ENCODE measurements at places on chromosomes 1 and 21.

DNA sequence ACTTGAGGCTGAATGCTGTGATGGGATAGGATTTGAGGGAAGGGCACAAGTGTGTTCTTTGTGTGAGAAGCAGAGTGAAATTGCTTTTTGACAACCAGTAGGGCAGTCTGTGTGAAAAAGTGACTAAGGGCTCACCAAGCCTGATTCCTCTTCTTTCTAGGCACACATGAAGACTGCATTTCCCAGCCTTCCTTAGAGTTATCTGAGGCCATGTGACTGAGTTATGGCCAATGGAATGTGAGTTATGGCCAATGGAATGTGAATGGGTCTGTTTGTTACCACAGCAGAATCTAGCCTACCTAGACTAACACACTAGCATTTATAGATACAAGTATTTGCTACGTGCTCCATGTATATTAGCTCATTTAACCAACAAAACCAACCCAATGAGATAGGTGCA is 35.3 kb upstream of the DIRAS3 start:
- no peak for DNase-seq

- no peak for DNase-seq
These were observed 20.1 kb downstream of the NADK start for GRCh38 chr1:1758059-1758621.

DNA sequence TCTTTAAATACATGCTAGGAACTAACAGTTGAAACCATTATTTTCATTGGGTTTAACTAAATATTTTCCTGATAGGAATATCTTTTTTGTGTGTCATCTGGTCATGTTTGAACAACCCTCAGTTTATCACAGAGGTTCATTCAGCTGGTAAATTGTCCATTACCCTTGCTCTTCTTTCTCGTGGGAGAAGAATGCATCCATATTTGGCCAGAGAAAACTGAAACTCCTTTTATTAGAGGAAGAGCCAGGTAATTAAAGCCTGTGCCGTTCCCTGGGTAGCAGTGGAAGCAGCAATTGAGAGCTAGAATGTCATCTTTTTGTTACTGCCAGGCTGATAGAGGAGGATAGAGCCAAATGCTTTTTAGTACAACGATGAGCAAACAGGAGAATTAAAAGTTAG is 587.2 kb upstream of the ZRANB2 start:
- DNase-seq, result no peak

GRCh38 chr1:24090736-24091135 is 21.2 kb downstream of the MYOM3 start:
- DNase-seq, result no peak

DNA sequence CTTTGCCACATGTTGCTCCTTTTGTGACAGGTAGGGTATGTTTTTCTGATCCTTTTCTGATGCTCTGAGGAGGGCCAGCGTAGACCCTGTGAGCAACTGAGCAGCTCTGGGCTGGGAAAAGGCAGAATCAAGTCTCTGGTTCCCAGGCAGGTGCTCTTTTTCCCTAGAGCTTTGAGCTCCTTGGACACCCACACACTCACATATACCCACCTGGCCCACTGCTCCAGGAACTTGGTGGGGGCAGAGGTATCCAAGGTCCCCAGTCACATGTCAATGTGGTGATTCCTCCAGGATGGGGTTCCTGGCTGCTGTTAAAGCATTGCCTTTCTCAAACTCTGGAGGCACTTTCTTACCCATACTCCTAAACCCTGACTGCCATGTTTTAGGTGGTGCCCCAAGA is 5.4 kb downstream of the CD2 start:
- DNase-seq, result no peak

- peak; percentile 91 for DNase-seq
These were observed 12.5 kb downstream of the RPS6KA1 start for GRCh38 chr1:26541816-26542711.

GRCh38 chr1:17273096-17273495 is 24.2 kb downstream of the PADI3 start:
- no peak for DNase-seq

GRCh38 chr1:6727535-6727934 is 25.9 kb upstream of the DNAJC11 start:
- peak; percentile 70 for DNase-seq

DNA sequence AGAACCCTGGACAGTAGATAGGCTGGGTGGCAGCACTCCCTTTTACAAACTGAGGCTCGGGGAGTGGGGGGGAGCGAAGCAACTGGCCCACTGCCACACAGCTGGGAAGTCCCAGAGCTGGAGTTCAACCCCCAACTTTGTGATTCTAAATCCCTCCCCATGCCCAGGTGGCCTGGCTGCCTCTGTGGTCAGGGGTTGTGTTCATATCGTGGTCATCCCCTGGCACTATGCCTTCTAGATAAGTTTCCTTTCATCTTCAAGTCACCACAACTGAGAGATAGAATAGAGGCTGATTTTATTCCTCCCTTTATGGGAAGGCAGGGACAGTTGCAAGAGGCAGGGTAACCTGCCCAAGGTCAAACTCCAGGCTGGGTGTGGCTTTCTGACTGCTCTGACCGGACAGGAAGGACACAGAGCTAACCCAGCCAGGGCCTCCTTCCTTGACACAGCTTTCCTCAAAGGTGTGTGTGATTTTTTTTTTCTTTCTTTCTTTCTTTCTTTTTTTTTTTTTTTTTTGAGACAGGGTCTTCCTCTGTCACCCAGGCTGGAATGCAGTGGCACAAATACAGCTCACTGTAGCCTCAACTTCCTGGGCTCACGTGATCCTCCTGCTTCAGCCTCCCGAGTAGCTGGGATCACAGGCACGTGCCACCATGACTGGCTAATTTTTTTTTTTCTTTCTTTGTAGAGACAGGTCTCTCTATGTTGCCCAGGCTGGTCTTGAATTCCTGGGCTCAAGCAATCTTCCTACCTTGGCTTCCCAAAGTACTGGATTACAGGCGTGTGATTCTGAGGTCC is 18.4 kb upstream of the TNFRSF1B start:
- DNase-seq, result no peak

GRCh38 chr1:116999596-116999995 is 2.0 kb upstream of the CD101 start:
- no peak for DNase-seq

DNA sequence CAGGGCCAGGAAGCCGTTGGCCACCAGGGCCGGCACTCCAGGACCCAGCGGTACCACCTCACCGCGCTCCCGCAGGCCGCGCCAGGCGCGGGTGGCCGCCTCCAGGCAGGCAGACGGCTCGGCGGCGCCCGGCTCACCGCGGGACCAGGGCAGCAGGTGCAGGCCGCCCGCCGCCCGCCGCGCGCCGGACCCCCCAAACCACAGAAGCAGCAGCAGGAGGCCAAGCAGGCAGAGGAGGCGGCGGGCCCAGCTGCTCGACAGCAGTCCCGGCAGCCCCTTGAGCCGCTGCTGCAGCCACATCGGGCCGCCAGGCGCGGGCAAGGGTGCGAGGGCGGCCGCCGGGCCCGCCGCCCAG is 312 bp downstream of the KIAA2013 start:
- no peak for DNase-seq

GRCh38 chr1:9289090-9289534 is 3.6 kb upstream of the SPSB1 start:
- peak; percentile 84 for DNase-seq

GRCh38 chr21:27070861-27071670 is 104.2 kb upstream of the ADAMTS5 start:
- DNase-seq, result no peak

GRCh38 chr1:233620065-233620464 is 6.2 kb downstream of the KCNK1 start:
- no peak for DNase-seq

- no peak for DNase-seq
These were observed 879.4 kb downstream of the MRPL39 start for GRCh38 chr21:24727803-24728440.

- no peak for DNase-seq
These were observed 358.7 kb downstream of the LTN1 start for GRCh38 chr21:28633839-28634555.

DNA sequence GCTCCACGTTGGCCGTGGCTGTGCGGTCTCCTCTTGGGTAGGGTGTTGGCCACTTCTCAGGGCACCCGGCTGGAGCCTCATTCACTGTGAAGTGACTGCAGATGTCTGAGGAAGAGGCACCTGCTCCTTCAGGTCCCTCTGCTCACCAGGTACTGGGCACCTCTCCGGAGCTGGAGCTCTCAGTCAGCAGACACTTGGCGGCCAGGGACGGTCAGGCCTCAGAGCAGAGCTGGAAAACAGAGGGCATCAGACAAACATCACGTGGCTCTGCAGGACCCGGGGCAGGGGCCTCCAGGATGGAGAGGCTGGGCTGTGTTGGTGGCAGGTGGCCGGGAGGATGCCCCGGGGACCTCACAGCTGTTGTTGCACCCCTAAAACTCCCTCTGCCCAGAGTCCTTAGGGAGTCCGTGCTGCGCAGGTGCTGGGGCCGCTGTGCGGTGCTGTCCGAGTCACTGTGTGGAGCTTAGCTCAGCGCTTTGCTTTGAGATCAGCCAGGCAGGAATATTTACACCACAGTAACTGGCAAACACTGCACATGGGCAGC is 59.7 kb downstream of the SLX9 start:
- DNase-seq, result no peak

- DNase-seq, result no peak
These were observed 73.3 kb downstream of the NUP210L start for GRCh38 chr1:154081386-154082126.

DNA sequence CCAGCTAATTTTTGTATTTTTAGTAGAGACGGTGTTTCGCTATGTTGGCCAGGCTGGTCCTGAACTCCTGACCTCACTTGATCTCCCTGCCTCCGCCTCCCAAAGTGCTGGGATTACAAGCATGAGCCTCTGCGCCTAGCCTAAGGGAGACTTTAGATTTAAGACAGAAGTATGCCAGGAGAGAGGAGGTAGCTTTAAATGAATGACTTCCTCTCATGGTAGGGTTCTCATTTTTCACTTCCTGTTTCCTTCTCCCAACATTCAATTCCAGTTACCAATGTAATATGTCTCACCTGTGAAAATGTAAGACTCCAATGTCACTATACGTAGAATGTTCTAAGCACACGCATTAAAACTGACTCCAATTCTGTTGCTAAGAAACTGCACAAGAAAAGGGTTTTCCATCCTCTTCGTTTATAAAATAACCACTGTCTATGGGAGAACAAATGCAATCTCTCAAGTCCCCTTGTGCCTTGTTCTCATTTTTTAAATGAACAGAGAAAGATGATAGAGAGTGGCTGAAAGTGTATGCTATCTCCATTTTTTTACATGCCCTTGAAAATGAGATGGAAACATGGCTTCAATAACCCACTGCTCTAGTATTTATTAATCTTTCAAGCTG is 140.0 kb downstream of the SLC45A1 start:
- DNase-seq, result no peak

DNA sequence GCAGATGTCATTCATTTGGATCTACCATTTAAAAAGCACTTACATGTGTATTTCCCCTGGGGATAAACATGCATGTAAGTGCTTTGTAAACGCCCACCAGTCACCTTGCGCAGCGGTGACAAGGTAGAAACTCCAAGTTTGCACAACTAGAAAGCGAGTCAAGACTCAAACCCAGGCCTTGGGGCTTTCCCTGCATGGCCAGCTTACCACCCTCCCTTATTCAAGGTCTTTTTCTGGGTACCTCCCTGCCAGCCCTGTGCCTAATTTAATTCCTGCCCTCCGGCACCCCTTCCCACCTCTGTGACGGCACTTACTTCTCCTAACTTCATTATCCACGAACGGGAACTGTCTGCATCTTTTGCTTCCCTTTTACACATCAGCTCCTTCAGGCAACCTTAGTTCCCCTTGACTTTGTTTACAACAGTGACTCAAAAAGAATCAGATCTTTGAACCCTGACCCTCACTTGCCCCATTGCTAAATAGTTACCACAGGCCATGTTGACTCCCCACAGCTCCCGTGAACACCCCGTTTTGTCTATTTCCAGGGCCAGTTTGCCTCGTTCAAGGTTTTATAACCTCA is 138.3 kb upstream of the ETS2 start:
- no peak for DNase-seq

- DNase-seq, result no peak
These were observed 110.0 kb upstream of the GUCA2B start for GRCh38 chr1:42043182-42043581.

DNA sequence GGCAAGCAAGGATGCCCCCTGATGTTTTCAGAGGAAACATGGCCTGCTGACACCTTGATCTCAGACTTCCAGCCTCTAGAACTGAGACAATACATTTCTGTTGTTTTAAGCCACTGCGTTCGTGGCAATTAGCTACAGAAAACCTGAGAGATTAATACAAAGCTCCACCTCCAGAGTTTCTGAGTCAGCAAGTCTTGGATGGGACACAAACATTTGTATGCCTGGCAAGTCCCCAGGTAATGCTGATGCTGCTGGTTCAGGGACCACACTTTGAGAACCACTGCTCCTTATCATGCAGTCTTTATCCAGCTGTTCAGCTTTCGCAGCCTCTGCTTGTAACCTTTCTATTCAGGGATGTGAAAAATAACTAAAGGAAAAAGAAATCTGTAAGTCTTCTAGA is 565.7 kb upstream of the PLXNA2 start:
- DNase-seq, result no peak

DNA sequence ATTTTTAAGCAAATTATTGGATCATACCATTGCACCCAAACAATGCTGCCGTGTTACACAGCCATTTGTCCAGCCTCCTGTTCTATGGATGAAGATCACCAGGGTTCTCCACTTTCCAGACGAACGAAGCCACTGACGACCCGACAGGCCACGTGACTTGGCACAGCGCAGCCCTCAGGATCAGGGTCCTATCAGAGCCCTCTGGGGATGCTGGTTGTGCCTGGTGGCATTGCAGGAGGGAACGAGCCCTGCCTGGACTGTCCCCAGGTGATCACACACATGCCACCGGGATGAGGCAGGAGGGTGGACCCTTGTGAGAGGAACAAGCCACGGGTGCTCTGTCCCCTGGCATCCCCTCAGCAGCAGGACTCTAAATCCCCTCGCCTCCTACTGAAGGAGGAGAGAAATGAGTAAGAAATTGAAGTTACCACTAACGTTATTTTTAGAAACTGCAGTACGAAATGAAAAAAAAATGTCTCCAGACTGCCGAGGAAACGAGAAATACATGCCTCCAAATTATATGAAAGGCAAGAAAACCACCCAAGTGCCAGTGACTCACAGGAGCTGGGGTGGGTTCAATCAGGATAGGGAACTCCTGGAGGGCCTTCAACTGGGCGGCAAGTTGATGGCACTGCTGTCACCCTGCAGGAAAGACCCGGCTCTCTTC is 58.7 kb upstream of the PDE9A start:
- DNase-seq, result no peak

DNA sequence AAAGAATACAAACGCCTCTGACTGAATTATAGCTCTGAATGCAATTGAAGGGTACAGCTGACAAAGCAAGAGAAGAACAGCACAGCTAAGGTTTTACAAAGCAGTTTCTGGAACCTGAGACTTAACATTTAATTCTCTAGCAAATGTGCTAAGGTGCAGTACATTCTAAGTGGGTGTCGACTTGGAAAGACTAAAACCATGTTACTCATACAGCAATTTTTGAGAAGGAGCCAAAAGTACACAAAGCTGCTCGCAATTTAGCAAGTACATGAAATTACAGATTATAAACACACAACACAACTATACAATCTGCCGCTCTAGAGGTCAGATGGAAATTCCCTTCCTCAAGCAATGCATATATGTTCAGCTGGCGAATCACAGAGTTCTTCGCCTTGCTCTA is 121.9 kb downstream of the TIAM1 start:
- no peak for DNase-seq

Measured in activated CD4-positive, alpha-beta T cell treated with anti-CD3 and anti-CD28 coated beads, Interleukin-2, amount 50 U/mL, for 16 hours (primary cell).